ENCODE measurements at places on chromosomes 11 and 22. TPM values are rescaled to one million over a fixed set of nuclear protein-coding genes. Genes with fewer than 3 reads are reported as not detected.

DNA sequence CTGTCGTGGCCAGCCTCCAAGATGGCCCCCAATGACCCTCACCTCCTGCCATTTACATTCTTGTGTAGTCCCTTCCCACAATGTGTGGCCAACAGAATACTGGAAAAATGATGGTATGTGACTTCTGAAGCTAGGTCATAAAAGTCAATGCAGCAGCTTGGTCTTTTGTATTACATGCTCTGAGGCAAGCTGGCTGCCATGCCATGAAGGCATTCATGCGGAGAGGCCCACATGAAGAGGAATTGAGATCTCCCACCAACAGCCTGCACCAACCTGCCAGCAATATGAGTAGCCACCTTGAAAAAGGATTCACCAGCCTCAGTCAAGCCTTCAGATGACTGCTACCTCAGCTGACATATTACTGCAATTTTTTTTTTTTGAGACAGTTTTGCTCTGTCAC is 4.6 kb downstream of the MRTFA start:
- no peak for DNase-seq

DNA sequence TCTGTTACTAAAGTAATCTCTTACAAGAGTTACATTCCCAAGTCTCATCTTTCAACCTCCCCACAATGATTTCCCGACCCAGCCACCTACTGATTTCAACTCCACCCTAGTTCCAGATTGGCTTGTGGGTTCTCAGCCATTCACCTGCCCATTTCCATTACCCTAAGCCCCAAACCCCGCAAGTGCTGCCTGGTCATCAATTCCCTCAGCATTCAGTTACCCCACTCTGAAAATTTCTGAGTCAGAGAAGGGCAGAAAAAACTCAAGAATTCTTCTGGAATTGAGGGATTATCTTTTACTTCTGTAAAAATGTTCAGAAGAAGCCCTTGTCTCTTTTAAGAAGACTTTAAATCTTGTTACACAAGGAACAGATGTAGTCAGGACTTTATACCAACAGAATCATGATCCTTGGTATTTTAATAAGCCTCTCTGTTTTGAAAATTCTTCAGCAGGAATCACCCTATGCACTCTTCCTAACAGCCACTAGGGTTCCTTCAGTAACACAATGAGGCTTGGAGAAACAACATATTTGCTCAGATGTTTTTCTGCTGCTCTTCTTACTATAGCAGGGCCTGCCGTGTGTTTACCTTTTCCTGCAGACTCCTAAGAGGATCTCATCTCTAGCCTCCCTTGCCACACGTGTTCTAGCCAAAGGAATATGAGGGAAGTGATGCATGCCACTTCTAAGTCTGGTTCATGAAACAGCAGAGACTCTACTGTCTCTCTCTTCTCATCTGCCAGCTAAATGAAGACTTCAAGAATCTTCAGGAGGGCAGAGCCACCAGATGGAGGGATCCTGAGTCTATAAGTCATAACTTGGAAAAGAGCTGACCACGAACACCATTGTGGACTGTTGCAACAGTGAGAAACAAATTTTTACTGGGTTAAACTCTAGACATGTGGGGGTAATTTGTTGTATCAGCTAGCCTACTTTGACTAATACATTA is 29.3 kb upstream of the PAMR1 start:
- no peak for DNase-seq

- DNase-seq = no peak
Observed at GRCh38 chr11:92829121-92829520, 140.3 kb upstream of the MTNR1B start.

- DNase-seq = no peak
Observed at GRCh38 chr11:100890789-100891188, 203.7 kb downstream of the ARHGAP42 start.

DNA sequence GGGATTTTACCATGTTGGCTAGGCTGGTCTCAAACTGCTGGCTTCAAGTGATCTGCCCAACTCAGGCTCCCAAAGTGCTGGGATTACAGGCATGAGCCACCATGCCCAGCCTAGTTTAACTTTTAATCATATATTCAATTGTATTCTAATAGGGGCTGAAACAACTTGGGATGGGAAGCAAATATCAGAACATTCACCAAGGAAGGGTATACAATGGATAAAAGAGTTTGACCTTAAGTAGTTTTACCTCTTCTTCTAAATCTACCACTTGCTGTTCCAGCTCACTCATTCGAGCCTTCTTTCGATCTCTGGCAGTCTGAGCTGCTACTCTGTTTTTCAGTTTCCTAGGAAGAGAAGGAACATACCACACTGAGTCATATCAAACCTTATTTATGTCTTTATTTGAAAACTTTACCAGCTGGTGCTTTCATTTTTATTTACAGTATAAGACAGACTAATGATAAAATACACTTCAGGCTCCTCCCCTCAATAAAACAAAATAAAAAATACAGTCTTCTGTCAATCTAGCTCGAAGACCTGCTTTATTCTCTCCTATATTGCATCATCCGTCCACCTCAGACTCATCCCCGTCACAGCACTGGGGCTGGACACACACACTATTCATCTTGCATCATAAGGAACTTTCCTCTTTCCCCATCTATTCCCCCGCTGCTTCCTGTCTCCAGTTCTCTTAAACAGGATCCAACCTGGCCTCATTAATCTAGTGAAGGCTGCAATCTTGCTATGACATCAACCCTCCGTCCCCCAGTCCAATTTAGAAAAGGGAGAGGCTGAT is 1.4 kb downstream of the XBP1 start:
- DNase-seq = peak; percentile 75

DNA sequence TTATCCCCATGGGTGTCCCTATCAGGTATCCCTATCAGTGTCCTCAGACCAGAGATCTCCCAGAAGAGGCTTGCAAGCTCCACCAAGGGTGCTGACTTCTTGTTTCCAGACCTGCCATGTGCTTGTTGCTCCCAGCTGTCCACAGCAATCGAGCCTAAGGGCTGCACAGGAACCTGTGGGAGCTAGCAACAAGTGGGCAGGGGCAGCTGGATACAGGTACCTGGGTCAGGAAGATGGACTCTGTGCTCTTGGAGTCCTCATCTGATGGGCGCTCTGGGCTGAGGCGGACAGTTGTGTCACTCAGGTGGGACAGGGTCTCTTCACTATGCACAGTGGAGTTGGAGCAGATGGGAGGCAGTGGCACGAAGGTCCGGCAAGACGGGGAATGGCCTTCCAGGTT is 99.2 kb downstream of the RNF169 start:
- DNase-seq = no peak

- no peak for DNase-seq
Observed at GRCh38 chr11:4416306-4416705, 22.8 kb upstream of the TRIM21 start.

DNA sequence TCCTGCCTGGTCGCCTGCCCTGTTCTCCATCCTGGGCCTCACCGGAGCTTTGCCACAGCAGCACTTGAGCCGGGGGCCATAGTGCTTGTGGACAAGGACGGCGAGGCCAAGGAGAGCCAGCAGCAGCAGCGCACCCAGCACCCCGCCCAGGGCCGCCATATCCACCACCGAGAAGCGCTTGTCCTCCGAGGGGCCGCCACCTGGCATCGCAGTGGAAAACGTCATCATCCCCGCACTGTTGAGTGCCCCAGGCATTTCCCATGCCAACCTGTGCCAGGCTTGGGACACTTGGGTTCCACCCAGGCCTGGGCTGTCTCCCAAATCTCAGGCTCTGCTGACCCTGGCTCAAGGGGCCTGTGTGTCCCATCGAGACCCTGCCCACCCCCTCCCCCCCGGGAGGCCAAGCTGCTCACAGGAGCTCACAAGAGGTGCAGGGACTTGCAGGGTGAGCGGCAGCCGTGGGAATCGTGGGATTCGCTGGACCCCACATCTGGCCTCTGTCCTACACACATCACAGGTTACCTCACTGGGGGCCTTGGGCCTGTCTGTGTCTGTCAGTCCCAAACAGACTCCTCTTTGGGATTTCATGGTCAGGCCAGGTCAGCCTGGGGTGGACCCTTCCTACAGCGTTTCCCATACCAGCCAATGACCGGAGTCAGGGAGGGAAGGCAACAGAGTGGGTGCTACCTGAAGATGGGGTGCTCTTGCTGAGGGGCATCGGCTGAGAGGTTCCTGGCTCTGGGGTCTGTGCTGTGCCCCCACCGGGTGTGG is 2.3 kb upstream of the IRF7 start:
- no peak for DNase-seq

- peak; percentile 73 for DNase-seq
Observed at GRCh38 chr11:46278387-46279125, 1.1 kb downstream of the CREB3L1 start.

DNA sequence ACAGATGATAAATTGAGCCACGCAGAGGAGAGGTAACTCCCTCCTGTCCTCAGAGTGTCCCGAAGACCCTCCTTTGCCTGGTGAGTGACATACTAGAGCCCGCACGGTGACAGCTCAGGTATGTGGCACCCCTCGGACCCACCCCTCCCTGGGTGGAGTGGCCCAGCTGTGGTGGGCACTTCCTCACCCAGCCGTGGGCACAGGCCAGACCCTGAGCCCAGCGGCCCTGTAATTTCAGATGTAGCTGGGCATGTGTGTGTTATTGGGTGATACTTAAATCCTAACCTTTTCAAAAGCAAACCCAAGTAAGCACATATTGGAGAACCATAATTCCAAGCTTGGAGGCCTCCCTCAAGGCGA is 93.2 kb downstream of the WNT7B start:
- DNase-seq = no peak

- DNase-seq = no peak
Observed at GRCh38 chr22:36619797-36620399, 83.7 kb downstream of the CACNG2 start.

DNA sequence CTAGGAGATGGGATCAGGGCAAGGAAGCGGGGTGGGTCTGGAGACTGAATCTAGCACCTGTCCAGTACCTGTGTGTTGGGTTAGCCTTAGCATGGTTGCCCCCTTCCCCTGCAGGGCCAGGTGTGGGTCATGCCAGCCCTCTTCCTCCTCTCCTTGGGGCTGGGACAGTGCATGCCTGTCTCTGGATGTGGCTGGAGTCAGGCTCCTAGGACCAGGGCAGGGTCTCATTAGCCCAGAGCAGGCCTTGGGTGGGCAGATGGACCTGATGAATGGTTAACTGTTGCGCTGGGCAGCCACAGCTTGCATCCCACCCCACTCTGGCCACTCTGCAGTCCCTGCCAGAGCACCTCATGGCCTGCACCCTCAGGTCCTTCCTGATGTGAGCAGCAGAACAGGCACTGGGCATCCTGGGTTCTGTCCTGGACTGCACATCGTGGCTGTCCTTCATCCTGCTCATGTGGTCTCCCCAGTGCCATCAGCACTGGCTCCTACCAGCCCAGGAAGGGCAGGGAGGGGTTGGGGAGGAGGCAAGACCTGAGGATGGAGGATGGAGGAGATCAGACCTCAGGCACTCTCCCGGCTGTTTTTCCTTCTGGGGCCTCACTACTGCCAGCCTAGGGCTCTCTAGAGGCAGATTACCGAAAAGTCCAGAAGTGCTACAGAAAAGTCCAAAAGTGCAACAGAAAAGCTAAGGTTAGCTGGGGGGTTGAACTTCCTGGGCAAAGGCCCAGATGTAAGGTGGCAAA is 12.8 kb upstream of the CHRM1 start:
- no peak for DNase-seq

DNA sequence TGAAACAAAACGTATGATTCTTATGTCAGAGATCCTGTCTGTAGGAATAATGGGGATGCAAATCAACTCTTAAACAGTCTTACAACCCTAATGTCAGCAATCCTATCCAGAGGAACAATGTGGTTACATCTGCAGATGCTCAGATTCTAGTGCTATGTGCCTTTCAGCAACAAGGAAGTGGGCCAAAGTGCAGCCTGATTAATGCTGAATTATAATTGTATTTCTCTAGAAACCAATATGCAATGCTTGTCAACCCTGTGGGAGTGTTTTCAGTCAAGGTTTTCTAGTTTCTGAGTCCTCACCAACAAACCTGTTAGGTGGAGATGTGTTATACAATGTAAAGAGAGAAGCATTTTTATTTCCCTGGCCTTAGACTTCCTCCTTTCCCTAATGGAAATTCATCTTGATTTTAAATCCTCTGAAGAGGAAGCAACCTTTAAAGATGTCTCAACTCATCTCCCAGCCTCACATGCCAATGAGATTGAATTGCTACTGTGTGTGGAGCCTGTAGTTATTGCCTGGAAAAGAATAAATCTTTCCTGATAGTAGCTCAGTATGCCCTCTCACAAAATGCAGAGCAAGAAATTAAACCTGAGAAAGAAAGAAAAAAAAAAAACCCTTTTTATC is 26.2 kb upstream of the TMEM123 start:
- DNase-seq = no peak

GRCh38 chr22:17491090-17491640 is 72.1 kb upstream of the SLC25A18 start:
- no peak for DNase-seq

DNA sequence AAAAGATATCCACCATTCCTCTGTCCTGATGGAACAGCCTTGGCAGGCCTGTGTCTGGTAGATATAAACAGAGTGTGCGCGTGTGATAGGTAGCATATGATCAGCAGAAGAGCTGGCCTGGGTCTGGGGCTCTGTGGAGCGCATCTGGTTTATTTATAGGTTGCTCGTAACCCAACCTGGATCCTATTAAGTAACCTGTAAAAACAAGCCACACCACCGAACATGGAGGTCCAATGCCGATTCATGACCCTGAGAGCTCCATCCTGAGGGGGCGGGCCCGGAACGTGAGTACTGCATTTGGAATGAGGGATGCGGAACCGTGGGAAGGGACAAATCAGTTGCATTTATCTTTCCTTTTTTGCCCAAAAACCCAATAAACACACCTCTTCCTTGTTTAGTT is 31.9 kb upstream of the APOL5 start:
- DNase-seq = no peak

- no peak for DNase-seq
Observed at GRCh38 chr11:67634366-67635230, 4.9 kb upstream of the NUDT8 start.

DNA sequence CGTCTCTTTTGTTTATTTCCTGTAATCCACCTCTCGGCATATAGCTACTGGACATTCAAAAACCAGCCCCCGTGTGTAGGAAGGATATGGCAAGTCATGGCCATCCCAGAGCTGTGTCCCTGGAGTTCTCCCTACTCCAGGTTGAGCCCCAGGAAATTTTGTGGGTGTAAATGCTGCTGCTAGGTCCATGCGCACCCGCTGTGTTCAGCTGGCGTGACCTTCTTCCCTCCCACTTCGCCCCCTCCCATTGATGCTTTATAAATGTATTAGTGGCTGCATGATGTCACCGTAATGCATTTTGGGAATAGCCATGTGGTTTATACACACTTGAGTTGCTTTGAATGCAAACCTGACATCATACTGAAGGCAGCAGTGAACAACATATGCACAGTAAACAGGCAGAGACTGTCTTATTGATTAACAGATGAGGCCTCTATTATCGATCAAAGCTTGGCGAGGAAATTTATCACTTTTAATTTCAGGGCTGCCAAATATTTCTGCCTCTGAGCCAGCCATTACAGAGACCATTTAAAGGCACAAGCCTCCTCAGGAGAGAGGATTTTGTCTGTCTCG is 113.6 kb upstream of the NNMT start:
- no peak for DNase-seq

The SNU13 gene
- 155 TPM for total RNA-seq

The RGL4 gene
- not detected for total RNA-seq

The PAX6 gene
- total RNA-seq = 3.7 TPM

The C1QTNF4 gene
- total RNA-seq = 3.0 TPM

Data from adrenal gland (tissue), 19 donors.